ENCODE measurements at places on chromosomes 13 and 19.

- no peak for DNase-seq
These were observed 49.3 kb downstream of the VAV1 start for GRCh38 chr19:6821639-6822310.

- no peak for DNase-seq
These were observed 87.8 kb downstream of the ZIC5 start for GRCh38 chr13:99883805-99884204.

DNA sequence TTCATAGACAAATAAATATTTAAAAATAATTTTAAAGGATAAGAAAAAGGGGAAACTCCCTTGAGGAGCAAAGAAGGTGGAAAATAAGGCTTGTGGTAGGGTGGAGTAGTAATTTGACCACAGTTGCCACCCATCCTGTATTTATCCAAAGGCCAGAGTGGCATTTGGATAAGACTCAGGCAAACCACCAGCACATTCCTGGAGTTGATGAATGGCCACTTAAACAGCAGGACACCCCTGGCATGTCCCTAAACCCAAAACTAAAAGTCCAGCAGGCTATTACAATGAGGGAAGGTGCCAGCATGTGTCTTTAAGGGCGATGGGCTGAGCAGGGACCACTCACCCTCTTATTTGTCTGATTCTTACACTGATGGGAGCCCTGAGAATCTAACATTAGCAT, 9.8 kb upstream of the FRY start:
- no peak for DNase-seq

GRCh38 chr13:112150352-112150751, 83.4 kb downstream of the SOX1 start:
- DNase-seq, result no peak

DNA sequence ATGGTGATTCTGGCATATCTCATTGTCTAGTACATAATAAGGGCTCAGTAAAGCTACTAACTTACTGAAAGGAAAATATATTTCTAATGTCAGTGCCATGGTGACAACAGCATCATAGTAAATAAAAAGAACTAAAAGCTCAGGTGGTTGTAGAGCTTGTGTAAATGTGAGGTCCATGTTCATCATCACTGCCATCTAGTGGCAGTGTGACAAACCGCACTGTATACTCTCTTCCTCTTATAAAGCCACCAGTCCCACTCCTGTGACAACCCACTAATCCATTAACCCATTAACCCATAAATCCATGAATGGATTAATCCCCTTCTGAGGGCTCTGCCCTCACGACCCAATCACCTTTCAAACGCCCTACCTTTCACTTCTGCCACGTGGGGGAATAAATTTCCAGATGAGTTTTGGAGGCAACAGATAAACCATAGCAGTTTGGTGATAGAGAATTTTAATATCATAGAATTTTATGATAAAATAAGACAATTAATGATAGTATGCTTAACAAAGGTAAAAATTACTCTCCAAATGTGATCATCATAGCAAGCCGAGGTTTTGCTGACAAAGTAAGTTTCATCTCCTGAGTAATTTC, 160.4 kb upstream of the SGCG start:
- DNase-seq, result no peak

DNA sequence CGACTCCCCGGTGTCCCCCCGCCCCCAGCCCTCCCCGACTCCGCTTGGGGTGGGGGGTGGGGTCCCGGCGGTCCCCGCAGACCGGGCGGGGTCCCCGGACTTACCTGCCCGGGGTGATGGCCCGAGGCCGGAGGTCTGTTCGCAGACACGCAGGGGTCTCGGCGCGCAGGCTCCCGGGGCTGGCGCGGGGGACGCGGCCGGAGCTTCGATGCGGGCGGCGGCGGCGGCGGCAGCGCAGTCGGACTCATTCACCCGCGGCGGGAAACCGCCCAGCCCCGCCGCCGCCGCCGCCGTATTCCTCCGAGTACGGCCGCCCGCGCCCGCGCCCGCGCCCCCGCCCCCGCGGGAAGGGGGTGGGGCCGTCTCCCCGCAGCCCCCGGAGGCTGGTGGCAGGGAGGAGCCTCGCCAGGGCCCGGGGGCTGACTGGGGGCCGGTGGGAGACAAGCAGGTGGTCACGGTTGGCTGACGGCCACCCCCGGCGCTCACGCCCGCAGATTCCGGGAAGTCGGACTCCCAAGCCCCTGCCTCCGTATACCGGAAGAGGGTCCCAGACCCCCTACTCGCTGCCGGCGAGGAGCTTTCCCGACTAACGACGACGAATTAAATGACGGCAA, at the start of gene C2CD4C:
C2CD4C (minus strand) TSS at position 246 of the 614 bp plus-strand sequence. CDS start 786 bp downstream, outside the sequence.
- DNase-seq, result no peak

GRCh38 chr19:16889366-16889882, 625 bp downstream of the F2RL3 start:
- DNase-seq, result no peak

- no peak for DNase-seq
These were observed 757 bp downstream of the CCDC124 start for GRCh38 chr19:17933414-17934129.

DNA sequence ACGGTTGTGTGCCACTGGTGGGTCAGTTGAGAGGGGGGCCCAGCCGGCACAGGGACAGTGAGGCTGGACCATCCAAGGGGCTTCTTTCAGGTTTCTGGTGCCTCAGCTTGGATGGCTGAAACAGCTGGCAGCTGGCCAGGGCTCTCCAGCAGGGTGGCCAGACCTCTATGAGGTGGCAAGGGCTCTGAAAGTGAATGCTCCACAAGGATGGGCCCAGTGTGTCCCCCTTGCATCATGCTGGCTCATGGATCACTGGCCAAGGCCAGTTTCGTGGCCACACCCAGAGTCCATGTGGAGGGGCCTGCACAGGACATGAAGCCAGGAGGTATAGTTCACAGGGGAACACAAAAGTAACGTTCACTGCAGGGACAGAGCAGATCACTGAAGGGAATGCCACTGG, 49.6 kb downstream of the CDADC1 start:
- no peak for DNase-seq

DNA sequence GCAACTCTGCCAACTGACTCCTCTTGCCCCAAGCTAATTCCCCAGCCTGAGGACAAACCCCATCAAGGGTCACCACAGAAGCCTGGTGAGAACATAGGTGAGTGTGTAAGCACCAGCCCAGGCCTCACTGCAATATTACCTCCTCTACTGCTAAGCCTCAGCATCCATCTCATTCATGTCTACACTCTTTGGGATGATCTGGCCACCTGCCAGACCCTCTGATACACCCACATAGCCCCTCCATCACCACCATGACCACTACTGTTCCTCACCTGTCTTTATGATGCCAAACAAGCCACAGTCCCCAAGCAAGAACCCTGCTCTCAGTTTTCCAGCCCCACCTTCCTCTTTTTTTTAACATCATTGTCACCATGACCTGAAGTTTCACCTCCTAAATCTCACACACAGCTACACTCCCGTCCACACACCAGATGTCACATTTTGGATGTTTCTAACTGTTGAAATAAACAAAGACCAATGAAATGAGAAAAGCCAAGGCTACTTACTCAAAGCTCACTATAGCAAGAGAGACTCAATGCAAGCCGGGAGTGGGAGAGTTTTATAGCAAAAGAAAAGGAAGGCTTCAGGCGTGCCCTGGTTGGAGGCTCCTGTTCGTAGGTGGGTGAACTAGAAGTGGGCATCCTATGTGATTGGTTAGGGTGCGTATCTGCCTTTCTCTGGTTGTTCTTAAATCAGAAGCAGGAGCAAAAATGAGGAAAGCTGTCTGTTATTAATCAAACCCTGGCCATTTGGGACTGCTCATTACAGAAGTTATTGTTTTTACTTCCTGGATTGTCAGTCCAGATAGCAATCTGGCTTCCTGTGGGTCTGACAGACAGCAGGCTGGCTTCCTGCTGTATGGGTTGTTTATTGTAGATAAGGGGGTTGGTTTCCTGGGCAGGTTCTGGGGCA, 2.0 kb downstream of the ZNF792 start:
- DNase-seq, result no peak

- DNase-seq, result no peak
These were observed 9.7 kb downstream of the SIGLEC8 start for GRCh38 chr19:51448411-51449016.

- no peak for DNase-seq
These were observed 20.0 kb upstream of the ZNF14 start for GRCh38 chr19:19752760-19753403.

GRCh38 chr13:112060899-112061366, 6.0 kb upstream of the SOX1 start:
- DNase-seq, result no peak

- no peak for DNase-seq
These were observed 366.2 kb downstream of the DNAJC15 start for GRCh38 chr13:43389573-43389972.

Data from NCI-H2107 (cell line).